ENCODE measurements at places on chromosomes 16 and 17.

DNA sequence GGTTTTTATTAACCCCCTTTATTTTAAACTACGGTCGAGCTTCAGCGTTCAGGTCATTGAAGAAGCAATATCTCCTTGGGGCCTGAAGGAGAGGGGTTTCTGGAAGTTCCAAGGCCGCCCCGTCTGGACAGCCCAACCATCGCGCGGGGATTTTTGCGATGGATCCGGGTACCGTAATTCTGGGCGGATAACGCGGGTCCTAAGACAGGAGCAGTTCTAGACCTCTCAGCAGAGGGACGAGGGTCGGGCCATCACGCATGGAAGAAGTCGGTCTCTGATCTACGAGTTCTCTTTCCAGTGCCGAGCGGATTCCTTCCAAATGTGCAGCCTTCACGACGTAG lies 3.6 kb downstream of the BORCS6 start:
- DNase-seq, result no peak

DNA sequence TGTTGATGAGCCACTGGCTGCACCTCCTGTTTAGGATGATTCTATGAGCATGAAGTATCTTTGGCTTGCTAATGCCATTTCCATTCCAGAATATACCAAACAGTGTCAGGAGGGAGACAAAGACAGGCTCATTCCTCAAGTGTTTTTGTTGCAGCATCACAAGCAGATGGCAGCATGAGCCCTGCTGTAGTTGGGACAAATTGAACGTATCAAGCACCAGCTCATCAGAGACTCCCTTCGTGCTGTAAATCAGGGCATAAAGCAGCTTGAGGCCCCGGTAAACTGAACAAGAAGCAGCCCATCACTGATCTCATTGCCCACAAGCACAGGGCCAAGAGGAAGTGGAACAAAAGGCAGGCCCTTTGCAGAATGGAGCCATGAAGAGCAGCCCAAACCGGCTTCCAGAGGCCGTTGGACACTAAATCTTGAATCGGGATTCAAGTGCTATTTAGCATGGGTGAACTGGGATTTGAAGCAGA lies 45.9 kb upstream of the HS3ST3A1 start:
- no peak for DNase-seq

GRCh38 chr17:5580367-5580766 lies 3.9 kb downstream of the NLRP1 start:
- no peak for DNase-seq

- no peak for DNase-seq
Observed at GRCh38 chr16:66516509-66516807, 33.5 kb downstream of the TK2 start.

GRCh38 chr16:49672753-49673152 lies 183.2 kb downstream of the ZNF423 start:
- no peak for DNase-seq

GRCh38 chr16:81214745-81215166 lies 23.7 kb upstream of the BCO1 start:
- DNase-seq, result no peak

GRCh38 chr16:30743716-30744115 lies 4.5 kb upstream of the PHKG2 start:
- no peak for DNase-seq

GRCh38 chr17:77572851-77573250 lies 385.7 kb upstream of the TNRC6C start:
- no peak for DNase-seq

- DNase-seq, result no peak
Observed at GRCh38 chr16:661184-661821, 6.6 kb upstream of the RHOT2 start.

GRCh38 chr16:15803618-15804017 lies 53.2 kb downstream of the MYH11 start:
- DNase-seq, result no peak

DNA sequence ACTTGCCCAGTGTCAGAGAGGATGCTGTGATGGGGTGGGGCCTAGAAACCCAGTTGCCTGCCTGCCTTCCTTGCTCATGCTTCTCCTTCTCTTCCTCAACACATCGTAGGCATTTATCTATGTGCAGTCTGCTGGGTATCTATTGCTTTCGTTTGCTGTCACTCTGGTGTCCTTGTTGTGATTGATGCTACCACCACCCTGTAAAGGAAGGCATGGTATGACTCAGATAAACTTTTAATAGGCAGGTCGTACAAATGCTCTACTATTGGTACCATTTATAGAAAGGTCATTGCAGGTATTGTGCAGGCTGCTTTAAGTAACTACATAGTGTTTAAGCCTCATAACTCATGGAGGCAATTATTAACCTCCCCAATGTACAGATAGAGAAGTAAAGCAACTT lies 368.9 kb downstream of the UTP18 start:
- DNase-seq, result no peak

DNA sequence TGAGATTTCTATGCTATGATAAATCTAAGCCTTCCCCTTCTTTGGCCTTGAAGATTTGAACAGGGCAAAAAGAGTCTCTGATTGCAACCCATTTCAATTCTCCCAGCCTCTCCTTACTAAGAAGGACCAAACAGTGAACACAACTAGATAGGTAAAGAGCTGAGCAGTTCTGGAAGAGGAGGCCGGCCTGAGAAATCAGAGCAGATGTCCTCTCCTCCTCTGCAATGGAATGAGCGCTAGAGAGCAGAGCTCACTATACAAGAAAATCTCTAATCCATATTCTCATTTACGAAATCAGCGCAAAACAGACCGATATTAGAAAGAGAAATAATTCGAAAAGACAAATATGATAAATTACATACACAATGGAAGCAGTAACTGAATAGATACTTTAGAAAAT lies 124.2 kb downstream of the CDK5R1 start:
- DNase-seq, result no peak

- DNase-seq, result no peak
Observed at GRCh38 chr17:45719335-45720071, 64.6 kb upstream of the CRHR1 start.

GRCh38 chr16:66490774-66491715 lies 58.9 kb downstream of the TK2 start:
- DNase-seq, result peak; percentile 14
